ENCODE measurements at places on chromosomes 16 and 17.

- DNase-seq, result no peak
Observed at GRCh38 chr17:70208080-70208794, 38.9 kb downstream of the KCNJ2 start.

DNA sequence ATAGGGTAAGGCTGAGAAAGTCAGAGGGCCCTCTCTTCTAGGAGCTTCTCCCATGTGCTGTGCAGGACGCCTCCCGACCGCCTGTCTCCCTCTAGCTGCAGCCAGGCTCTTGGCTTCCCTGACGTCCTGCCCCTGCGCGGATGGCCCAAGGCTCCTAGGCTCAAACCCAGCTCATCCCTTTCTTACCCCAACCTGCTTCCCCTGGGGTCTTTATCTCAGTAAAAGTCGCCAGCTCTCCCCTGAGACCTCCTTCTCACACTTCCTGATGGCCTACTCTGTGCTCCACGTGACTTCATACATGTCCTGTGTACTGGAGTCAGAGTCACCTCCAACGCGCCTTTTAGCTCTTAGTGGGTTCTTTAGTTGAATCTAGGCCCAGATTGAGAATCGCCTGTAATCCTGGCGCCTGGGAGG is 1.1 kb upstream of the ZNF747 start:
- no peak for DNase-seq

DNA sequence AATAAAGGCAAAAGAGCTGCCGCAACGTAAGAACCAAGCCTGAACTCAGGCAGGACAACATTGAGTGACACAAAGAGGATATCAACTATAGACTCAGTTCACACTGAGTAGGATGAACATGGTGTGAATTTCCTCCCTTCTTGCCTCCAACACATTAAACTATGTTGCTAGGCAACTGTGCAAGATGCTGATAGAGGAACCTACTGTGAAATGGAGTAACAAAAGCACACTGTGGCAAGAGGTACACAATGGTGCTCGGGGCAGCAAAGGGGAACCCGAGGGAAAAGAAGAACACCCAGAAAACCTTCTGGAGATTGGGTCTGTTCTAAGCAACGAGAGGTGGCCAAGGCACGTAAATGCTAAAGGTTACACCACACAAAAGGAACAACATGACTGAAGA is 34.1 kb downstream of the GRB2 start:
- DNase-seq, result no peak

DNA sequence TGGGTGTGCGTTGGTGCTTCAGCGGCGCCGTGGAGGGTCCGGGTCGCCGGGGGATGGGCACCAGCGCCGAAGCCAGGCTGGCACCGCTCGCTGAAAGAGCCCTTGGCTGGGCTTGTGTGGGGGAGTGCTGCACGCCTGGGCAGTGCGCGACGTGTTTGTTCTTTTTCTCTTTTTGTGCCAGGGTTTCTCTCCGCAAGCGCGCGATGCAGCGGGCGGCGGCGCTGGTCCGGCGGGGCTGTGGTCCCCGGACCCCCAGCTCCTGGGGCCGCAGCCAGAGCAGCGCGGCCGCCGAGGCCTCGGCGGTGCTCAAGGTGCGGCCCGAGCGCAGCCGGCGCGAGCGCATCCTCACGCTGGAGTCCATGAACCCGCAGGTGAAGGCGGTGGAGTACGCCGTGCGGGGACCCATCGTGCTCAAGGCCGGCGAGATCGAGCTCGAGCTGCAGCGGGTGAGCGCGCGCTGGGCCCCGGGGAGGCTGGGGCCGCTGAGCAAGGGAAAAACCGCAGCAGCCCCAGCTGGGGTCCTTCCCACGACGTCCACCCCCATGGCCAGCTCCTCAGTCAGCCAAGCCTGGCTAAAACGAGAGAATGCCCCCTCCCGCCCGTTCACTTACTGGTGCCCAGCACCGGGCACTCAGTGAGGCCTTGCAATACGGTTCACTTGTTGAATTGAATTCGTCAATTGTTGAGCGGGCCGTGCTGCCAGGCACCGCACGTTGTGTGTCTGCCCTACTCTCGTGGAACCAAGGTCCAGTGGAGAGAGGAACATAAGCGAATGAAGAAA is 541 bp downstream of the GPT2 start:
- DNase-seq, result no peak

GRCh38 chr17:77856551-77857305 is 101.8 kb upstream of the TNRC6C start:
- no peak for DNase-seq
